ENCODE measurements at places on chromosomes 6 and 20.
A peak's percentile ranks its signal among the peaks of the same experiment; 100 is the strongest.

DNA sequence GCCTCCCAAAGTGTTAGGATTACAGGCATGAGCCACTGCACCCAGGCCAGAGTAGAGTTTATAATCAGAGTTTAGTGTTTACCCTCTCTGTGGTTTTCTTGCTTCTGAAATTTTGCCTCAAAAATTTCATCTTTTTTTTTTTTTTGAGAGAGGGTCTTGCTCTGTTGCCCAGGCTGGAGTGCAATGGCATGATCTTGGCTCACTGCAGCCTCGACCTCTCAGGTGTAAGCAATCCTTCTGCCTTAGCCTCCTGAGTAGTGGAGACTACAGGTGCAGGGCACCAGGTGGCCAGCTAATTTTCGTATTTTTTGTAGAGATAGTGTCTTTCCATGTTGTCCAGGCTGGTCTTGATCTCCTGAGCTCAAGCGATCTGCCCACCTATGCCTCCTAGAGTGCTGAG is 28.7 kb downstream of the TPX2 start:
- no peak for DNase-seq

DNA sequence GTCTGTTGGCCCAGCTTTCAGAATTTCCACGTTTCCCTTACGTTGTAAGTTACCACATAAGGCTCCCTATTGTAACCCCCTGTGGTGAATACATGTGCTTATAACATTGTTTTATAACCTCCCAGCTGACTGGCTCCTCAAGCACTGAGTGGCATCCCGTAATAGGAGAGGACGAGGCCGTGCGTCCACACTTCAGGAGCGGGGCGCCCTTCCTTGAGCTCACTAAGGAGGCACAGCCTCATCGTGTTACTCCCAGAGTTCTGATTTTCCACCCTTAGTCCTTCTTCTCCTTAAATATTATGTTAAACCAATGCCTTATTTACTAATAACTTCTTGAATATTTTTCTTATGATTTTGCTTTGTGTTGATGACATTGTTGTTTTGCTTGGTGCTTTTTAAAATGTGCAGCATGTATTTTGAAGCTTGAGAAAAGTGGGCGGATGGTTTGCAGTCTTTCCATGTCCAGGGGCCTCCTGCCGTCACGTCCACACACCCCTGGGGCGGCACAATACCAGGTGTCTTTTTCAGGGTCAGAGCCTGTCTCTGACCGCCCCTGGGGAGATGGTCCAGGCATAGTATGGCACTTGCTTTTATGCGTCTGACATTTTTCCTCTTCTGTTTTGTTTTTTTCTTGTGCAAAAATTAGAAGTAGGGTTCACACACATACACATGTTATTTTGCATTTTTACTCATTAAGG is 181.8 kb downstream of the DLL1 start:
- DNase-seq = no peak

DNA sequence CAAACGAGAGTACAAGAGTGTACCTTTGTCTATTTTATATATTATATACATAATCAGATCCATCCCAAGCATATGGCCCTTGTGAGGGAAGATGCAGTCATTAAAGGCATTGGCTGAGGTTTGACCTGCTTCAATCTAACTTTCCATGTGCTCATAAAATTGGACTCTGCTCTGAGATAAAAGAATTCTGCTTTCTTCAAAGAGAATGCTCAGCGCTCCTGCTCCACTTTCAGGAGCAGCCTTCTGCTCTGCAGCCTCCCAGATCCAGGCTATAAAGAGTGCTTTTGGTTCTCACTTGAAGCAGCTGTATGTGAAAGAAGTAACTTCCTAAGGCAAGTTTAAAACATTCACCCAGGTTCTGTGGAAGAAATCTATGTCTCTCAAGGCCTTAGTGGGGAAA is 45.3 kb downstream of the CD83 start:
- no peak for DNase-seq

DNA sequence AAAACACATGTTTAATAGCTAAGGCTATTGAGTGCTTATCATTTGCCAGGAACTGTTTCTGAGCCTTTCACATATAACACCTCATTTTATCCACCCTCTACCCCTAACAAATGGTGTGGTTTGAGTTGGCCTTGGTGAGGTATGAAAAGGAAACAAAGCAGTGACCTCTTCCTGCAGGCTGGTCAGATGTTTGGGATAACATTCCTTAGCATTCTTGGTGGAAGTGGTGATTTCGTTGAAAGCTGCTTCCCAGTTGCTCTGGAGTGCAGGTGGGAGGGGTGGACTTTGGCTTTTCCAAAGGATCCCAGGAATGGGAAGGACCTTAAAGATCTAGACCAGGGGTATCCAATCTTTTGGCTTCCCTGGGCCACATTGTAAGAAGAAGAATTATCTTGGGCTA is 41.3 kb downstream of the CARMIL1 start:
- no peak for DNase-seq

- no peak for DNase-seq
Measured at GRCh38 chr6:150366118-150366778, 2.6 kb upstream of the IYD start.

GRCh38 chr20:51384875-51385274 is 157.6 kb downstream of the NFATC2 start:
- DNase-seq = no peak

DNA sequence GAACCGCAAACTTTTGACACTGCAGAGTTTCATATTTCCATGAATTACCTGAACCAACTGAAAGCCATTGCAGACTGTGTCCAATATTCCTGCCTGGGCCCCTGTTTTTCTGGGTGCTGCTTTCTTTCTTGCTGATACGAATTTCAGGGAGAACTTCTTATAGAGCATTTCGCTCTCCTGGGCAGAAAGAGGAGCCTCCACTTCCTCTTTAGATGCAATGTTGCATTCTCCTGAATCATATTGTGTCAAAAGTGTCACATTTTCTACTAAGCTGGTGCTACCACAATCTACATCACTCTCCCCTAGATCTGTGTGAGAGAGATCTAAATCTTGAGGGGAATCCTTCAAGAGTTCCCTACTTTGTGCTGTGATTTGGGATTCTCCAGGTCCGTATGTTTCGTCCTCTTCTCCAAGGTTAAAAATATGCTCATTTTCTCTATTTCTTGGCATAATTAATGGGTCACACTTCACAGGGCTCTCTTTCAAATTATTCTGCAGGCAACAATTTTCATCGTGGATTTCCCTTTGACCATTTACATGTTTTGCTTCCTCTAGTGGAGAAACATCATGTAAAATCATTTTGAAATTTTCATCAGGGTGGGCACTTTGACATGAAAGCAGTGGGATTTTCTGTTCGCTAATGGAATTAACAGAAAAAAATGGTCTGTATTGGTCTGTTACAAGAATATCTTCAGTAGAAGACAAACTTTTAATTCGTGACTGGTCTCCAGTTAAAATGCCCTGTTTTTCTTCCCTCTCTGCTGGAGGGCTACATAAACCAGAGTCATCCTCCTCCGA is 102.3 kb downstream of the DST start:
- DNase-seq = no peak

GRCh38 chr6:116963972-116964371 is 86.9 kb downstream of the RFX6 start:
- DNase-seq = no peak

GRCh38 chr6:41002168-41002567 is 36.9 kb downstream of the UNC5CL start:
- no peak for DNase-seq

GRCh38 chr20:51399006-51399890 is 143.3 kb downstream of the NFATC2 start:
- DNase-seq = no peak

DNA sequence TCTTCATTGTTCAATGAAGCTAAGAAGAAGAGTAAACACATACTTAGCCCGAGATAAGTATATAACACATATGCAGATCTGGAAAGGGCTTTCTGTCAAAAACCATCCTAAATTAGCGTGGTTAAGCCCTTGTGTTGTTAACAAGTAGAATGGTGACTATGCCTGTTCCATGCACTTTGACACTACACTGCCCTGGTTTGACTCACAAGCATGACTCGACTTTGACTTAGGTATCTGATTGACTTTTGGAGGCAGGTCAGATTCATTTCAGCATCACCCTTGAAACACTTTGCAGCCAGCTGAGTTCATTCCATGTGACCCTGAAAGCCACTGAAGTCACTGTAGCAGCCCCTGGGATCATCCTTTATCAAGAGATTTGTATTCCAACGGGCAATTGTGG is 239.8 kb downstream of the TBX18 start:
- peak; percentile 34 for DNase-seq

- DNase-seq = peak; percentile 47
Measured at GRCh38 chr6:16403831-16404230, 165.4 kb downstream of the GMPR start.

DNA sequence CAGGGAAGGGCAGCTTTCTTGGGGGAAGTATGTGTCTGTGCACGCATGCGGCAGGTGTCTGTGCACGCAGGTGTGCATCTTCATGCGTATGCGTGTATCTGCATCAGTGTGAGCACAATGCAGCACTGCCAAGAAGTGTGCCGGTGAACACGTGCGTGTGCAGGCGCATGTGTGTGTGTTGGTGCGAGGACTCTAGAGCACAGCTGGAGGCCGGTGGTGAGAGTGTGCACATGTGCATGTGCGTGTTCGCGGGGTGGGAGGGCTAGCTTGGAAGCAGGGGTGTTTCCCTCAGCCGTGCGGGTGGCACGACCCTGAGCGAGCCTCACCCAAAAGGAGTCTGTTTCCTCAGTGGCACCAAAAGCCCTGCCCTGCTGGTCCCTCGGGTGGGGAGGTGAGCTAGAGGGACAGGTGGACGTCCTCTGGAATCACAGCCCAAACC is 7.5 kb downstream of the SLC17A9 start:
- no peak for DNase-seq

DNA sequence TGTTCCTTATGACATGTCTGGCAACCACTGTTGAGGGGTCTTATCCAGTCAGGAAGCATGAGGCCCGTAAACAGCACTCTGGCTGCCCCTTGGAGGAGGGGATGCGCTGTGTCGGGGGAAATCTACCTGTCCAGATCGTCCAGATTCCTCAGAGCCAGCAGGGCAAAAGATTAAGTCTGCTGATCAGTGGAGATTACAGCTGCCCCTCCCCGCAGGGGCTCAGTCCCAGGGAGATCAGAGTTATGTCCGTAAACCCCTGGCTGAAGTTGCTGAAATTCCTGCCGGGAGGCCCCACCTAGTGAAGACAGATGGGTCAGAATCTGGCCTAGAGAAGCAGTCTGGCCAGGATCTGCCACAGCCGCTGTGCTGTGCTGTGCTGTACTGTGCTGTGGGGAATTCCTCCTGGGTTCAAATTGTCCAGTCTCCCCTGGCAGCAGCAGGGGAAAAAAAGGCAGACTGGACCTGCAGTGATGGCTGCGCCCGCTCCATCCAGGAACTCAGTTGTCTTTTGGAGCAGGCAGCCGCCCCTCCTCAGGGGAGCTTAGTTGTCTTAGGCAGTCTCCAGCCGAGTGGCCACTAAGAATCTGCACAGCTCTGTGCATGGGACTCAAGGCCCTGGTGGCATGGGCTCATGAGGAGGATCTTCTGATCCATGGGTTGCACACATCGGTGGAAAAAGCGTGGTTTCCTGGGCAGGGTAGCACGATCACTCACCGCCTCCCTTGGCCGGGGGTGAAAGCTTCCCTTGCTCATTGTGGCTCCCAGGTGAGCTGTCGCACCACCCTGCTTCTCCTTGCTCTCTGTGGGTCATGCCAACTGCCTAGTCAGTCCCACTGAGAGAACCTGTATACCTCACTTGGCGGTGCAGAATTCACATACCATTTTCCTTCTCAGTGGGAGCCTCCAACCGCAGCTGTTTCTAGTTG is 1368.8 kb upstream of the ADGRB3 start:
- DNase-seq = no peak

DNA sequence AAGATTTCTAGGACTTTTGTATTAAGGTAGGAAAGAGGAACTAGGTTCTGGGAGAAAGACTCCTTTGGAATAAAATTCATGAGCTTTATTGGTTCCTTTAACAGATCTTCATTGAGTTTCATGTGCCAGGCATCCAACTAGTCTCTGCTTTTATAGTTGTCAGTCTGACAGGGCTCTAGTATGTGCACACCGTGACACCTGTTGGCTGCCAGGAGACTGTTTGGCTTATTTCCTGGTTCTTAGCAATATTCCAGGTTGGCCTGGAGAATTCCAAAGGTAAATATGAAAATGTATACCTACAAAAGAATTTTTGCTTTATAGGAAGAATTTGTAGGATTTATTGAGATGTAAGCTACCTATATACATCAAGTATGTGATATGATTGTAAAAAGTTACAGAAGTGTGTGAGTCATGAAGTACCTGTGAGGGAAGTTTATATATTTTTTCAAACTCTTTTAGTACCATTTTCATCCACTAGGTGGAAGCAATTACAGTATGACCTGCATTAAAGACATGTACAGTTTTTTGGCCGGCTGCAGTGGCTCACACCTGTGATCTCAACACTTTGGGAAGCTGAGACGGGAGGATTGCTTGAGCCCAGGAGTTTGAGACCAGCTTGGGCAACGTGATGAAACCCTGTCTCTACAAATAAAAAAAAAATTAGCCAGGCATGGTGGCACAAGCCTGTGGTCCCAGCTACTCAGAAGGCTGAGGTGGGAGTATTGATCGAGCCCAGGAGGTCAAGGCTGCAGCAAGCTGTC is 35.2 kb downstream of the NDUFAF5 start:
- peak; percentile 65 for DNase-seq

DNA sequence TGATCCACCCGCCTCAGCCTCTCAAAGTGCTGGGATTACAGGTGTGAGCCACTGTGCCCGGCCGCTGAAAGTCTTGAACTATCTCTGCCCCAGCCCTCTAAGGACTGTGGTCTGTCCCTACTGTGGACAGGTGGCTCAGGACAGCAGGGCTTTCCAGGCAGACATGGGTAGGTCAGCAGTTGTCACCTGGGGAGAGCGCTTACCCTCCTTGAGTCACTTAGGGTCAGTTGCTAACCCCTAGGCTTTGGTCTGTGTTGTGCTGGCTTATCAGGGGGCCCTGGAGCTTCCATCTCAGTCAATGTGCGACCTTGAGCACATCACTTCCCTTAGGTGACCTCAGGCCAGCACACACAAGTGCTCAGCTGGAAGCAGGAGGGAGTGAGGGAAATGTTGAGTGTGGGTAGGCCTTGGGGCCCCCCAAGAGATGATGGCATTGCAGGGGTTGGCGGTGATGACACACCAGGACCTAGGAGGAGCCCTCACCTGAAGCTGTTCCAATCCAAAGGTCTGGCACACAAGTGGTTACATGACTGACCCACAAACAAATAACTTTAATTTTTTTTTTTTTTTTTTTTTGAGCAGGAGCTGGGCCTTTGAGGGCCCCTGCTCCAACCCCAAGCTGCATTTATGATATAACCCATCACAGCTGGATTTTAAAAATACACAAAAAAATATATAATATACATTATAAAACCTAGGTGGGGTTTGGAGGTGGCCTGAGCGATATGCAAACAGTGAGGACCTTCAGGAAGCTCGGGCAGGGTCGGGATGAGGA is 5.1 kb downstream of the RPL10A start:
- peak; percentile 43 for DNase-seq
